ENCODE measurements at places on chromosomes 6 and 20. TPM values are rescaled to one million over a fixed set of nuclear protein-coding genes. Genes with fewer than 3 reads are reported as not detected.

GRCh38 chr6:109738667-109739066 lies 47.6 kb downstream of the FIG4 start:
- DNase-seq: no peak

DNA sequence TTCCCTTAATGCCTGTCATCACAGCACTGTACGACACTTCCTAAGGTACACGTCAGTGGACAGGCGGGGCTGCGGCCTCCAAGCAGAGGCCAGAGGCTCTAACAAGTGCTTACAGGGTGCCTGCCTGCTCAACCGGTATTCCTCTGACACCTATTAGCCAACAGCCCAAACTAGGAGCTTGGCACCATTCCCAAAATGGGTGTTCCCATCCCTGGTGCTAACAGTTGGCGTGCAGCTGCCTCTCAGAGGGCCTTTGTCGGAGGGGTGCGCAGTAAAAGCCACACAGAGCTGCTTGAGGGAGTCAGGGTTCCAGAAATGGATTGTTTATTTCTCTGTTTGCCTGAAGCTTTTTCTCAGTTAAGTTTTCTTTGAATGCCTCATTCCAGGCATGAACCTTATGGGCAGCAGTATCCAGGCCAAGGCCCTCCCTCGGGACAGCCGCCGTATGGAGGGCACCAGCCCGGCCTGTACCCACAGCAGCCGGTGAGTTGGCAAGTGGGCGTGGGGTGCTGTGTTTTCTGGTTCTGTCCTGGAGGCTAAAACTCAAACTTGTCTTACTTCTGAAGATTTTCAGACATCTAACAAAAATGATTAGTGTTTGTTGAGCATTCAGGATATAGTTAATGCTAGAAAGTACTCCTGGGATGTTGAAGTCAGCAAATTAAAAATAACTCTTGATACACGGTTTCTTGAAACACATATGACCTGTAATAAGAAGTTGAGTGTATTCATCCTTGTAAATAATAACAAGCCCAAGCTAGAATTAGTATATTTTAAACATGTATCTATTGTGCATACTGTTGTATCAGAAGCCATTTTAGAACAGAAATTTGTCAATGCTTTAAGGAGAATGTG lies 124.7 kb downstream of the TMEM242 start:
- no peak for DNase-seq

- no peak for DNase-seq
Measured at GRCh38 chr6:121816361-121816760, 380.9 kb downstream of the GJA1 start.

DNA sequence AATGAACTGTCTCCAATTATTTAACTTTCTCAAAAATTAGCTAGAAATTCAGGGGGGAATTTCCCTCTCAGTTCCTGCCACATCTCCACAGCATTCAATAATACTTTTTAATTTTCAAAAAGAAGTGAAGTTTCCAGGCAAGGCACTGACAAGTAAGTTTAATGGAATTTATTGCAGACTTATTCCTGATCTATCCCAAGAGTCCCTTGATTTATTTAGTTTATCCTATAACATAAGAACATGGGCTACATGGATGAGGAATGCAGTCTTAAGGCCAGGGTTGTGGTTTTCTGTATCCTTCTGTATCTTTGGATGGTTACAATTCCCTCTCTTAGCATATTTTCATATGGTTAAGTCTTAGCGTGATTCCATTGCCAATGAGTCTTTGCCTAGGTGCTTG lies 126.5 kb downstream of the TSHZ2 start:
- DNase-seq: no peak

DNA sequence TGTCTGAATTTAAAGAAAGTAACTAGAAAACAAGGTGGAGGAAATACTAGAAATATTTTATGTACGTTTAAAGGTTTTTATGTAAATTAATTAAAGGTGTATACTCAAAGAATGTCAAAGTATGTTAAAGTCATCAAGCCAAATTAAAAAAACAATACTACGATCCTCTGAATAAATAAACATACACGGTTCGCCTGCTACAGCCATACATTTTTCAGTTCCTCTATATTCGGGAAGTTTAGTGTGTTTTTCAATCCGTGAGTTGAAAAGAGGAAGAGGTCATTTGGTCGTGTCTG lies 626 bp downstream of the STX7 start:
- DNase-seq: no peak

DNA sequence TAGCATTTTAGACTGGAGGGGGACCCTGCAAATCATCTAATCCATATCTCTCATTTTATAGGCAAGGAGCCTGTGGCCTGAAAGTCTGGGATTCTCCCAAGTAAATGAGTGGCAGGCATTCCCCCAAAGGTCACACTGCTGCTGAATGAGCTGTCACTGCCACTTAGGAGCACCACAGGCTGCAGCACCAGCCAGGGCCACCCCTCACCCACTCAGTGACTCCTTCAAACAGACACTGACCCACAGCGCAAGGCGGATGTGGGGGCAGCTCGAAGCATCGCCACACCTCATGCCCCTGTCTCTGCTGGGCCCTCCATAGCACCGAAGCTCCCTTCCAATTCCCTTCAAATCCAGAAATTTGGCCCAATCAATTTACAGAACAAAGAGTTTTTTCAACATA lies 119.9 kb upstream of the ARID1B start:
- no peak for DNase-seq

GRCh38 chr6:35016502-35017321 lies 124.4 kb downstream of the TCP11 start:
- DNase-seq: peak; percentile 85

DNA sequence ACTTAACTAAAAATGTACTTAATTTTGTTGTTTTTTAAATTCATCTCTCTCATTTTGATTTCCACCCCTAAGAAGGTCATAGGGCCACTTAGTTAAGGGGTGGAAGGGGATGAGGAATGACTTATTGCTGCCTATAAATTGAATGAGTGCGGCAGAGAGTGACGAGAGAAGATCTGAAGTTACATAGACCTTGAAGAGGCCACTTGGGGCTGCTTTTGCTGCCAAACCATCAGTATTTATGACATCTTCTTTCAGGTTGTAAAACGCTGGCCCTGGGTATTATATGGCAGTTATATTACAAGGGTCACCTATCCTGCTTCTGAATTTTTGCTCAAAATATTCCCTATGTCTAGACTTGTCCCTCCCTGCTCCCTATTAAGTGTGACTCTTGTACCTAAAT lies 119.6 kb upstream of the RIMS1 start:
- no peak for DNase-seq

- DNase-seq: no peak
Measured at GRCh38 chr6:133359256-133359655, 118.1 kb downstream of the EYA4 start.

DNA sequence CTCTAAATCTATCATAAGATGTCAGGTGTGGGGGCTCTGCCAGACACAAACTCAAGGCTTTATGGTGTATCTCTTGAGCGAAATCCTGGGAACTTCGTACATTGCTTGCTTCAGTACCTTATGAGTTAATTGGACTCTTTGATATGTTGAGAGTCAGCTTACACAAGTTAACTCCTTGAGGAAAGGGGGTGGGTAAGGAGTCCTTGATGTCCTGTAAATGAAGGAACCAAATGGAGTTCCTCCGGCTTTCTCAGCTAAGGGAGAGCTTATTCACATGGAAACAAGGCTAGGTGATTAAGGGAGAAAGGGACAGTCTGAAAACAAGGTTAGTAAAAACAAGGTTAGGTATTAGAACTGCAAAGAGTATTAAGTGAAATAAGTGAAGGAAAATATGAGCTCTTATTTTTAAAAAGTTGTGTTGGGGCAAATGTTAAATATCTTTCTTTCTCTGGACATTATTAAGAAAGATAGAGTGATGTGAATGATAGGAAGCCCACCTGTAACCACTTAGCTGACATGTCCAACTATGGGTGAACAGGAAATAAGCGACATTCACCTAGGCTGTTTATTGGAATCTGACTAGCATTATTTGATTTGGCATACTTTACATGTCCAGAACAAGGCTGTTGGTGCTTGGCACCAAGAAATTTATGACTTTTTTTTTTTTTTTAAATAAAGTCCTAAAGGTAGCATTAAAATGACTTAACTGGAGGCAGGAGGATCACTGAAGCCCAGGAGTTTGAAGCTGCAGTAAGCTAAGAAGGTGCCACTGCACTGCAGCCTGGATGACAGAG lies 26.5 kb downstream of the GTF2H5 start:
- no peak for DNase-seq

- no peak for DNase-seq
Measured at GRCh38 chr6:124539096-124539495, 423.1 kb upstream of the RNF217 start.

DNA sequence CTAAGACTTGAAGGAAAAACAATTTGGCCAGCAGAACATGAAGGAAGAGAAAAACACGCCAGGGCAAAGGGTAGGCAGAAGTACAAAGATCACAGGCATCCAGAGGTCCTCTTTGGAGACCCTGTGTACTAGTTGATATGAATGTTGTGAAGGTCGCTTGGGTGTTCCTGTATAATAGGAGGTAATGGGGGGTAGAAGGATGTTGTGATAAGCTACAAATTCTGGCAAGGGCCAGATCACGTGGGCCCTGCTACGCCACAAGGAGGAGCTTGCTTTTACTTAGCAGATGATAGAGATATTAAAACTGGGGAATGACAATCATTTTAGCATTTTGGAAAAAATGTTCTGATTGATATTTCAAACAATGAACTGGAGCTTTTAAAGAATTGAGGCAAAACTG lies 878 bp upstream of the HLA-DMA start:
- DNase-seq: no peak

DNA sequence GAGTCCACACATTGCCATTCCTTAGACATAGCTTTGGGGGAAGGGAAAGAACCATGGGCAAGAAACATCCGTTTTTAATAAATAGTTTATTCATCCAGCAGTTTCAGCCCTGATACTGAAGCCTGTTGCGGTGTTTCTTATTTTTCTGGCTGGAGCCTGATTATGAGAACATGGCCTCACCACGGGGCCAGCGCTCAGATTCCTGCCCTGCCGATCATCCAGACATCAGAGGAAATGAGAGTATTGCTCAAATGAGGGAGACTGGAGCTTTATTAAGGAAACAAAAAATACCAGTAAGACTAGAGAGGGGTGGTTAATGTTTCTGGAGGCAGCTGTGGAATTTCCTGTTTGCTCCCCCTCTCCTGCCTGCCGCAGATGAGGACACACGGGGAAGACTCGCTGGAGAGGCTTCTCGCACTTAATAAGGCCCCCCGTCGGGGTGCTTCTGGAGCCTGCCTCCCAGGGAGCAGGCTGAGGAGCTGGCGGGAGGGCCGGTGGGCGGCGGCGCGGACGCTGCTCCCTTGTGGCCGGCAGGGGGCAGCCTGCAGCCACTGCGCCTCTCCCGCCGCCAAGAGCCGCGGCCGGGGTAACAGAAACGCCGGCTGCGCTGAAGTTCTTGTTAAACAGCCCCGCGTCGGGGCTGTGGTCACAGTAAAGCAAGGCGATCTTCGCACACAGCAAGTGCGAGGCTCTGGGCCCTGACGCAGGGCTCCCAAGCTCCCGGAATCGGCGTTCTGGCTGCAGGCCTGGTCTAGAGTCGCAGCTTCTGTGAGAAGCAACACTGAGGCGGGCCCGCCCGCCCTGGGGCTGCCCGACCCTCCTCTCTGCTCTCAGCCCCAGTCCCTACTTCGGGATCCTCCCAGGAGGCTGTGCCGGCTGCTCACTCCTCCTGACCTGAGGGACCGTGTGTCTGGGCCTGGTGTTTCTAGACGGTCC lies 17.5 kb downstream of the LEMD2 start:
- DNase-seq: peak; percentile 91

DNA sequence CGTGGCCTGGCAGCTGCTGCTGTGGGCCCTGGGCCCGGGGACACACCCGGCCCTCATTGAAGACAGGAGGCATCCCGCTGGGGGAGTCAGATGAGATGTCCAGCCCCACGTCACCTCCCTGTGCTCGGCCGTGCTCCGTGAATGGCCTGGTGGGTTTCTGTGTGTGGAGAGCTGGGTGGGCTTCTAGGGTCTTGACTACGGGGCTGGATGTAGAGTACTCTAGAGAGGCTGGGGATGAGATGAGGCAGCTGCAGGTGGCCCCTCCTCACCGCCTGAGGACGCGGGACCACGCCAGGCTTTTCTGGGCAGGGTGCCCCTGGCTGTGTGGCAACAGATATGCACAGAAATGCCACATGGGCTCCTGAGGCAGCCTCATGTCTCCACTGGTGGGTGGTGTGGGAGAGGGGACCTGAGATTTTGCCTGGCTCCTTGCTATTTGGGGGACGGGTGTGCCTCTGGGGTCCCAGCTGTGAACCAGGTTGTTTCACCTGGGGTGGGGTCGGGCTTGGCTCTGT lies 8.4 kb upstream of the BHLHE23 start:
- no peak for DNase-seq

- DNase-seq: no peak
Measured at GRCh38 chr6:72524011-72524645, 97.7 kb upstream of the KCNQ5 start.

GRCh38 chr6:110781522-110782214 lies 33.6 kb downstream of the CDK19 start:
- DNase-seq: no peak

- no peak for DNase-seq
Measured at GRCh38 chr6:16783509-16783908, 22.2 kb upstream of the ATXN1 start.

DNA sequence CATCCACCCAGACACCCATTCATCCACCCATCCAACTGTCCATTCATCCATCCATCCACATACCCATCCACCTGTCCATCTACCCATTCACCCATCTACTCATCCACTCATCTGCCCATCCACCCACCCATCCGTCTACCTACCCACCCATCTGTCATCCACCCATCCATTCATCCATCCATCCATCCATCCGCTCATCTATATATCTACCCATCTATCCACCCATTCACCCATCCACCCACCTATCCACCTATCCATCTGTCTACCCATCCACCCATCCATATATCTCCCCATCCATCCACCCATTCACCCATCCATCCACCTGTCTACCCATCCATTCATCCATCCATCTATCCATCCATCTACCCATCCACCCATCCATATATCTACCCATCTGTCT lies 30.7 kb downstream of the ARMC2 start:
- DNase-seq: no peak

GRCh38 chr6:119541132-119541905 lies 191.8 kb upstream of the MAN1A1 start:
- no peak for DNase-seq

DNA sequence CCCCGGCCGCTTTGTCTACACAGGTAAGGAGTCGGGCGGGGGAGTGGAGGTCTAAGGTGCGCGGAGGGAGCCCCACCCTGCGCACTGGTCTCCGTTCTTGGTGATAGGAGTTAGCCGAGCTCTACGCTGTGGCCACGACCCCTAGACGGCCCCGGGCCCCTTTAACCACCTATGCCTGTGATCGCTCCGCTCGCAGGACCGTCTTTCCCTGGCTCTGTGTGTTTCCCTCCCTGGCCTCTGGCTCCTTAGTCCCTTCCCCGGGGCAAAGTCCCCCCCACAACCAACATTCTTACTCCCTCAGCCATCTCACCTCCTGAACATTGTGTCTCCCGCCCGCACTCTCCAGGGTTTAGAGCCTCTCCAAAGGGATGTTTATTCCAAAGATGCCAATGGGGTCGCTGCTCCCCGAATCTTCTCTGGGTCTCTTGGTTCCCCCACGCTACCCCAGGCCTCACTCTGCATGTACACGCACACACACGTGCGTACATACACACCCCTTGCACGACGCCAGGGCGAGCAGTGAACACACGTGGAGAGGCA lies 50.4 kb downstream of the CPXM1 start:
- no peak for DNase-seq

- DNase-seq: no peak
Measured at GRCh38 chr6:77466451-77467437, 3.5 kb upstream of the HTR1B start.

- no peak for DNase-seq
Measured at GRCh38 chr20:45647441-45648050, 16.5 kb upstream of the WFDC9 start.

MAP1LC3A gene
- total RNA-seq: 36.1 TPM

CDH4 gene
- 0.65 TPM for total RNA-seq

BPIFA2 gene
- total RNA-seq: not detected

ACTL10 gene
- 1.4 TPM for total RNA-seq

MUC22 gene
- not detected for total RNA-seq

LRFN2 gene
- not detected for total RNA-seq

All from posterior vena cava (tissue), 2 donors.